ENCODE measurements at places on chromosomes 6 and 20. TPM values are rescaled to one million over a fixed set of nuclear protein-coding genes. Genes with fewer than 3 reads are reported as not detected.

DNA sequence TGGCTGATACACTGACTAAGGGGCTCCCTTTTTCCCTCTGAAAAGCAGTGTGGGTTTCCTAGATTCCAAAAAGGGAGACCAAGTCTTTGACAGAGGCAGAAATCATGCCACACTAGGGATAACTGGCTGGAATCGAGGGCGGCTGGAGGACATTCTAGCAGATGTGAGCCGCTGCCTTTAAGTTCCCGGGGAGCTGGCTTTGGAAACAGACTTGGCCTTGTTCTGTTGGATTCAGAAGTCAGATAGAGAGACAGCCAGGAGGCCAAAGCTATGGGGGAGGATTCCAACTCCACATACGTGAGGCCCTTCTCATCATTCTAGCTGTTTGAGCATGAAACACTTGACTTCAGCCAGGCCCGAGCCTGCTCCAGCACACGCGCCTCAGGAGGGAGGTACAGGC, 109.9 kb upstream of the FOXC1 start:
- DNase-seq: no peak

DNA sequence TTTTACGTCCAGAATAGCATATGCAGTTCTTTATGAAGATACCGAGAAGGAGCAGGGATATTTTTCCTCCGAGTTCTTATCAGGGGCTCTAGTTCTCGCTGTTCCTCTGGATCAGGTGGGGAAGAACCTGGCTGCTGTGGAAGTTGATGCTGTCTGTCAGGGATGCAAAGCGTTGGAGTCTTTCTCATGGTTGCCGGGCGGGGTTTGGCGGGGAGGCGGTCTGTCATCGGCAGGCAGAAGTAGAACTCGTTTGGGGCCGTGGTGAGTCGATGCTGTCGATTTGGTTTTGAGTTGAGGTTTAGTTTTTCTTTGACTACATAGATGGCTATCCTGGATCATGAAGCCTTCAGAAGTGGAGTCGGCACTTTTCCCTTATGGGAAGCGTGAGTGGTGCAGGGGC, 691.2 kb downstream of the QKI start:
- DNase-seq: no peak

- DNase-seq: no peak
Measured at GRCh38 chr20:8849990-8850389, 218.9 kb upstream of the PLCB4 start.

Gene SLC17A2
- 0.01 TPM for polyA plus RNA-seq

GRCh38 chr6:39221779-39222641, 7.3 kb downstream of the KCNK5 start:
- DNase-seq: no peak

- no peak for DNase-seq
Measured at GRCh38 chr6:100163035-100163434, 169.0 kb upstream of the MCHR2 start.

DNA sequence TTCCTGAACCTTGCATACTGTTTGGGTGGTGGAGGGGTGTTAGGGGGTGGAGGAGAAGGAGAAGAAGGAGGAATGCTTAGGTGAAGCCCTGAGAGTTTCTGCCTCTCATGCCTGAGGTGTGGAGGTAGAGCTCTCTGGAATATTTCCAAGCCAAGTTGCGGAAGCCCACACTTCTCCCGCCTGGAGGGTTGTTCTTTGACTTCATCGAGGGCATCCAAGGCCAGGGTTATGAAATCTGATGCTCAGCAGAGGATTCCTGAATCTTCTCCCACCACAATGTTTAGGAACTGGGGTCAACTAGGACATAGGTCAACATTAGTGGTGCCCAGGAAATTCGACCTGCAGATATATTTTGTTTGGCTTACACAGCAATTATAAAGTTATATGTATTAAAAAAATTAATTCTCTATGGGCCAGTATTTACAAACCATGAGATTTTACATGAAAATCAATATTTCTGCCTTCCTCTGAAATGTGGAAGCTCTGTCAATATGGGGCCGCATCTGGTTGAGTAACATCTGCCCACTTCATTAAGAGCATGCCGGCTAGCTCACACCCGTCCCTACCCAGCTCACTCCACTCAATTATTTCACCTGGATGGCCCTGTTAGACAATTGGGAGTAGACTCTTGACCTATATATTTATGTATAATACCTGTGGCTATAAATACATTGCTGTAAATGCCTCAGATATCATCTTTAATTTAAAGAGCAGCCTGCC, 257.1 kb upstream of the ZFP64 start:
- DNase-seq: no peak

GRCh38 chr6:53734473-53735299, 60.1 kb upstream of the LRRC1 start:
- peak; percentile 82 for DNase-seq

DNA sequence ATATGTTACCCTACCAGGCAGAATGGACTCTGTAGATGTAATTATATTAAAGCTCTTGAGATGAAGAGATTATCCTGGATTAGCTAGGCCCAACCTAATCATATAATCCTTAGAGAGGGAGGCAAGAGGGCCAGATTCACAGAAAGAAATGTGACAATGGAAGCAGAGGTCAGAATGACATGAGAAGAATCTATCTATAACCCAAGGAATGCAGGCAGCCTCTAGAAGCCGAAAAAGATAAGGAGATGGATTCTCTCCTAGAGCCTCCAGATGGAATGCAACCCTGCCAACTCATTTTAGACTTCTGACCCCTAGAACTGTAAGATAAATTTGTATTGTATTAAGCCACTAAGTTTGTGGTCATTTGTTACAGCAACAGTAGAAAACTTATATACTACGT, 12.3 kb downstream of the PXT1 start:
- peak; percentile 31 for DNase-seq

Gene GRM4
- 0.46 TPM for polyA plus RNA-seq

DNA sequence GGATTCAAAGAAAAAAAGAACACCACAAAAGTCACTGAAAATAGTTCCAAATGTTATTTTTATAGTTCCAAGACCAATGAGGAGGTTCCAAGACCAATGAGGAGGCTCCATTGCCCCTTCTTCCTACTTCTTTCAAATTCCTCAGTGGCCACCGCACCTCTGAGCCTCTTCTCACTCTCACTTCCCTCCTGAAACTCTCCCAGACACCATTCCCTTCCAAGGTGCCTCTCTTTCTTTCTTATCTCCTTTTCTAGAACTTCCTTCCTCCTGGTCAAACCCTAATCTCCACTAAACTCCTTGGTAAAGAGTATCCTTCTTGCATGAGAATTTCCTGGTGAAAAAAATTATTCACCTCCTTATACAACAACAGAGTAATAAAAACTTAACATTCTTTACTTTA, 20.4 kb upstream of the MCUR1 start:
- DNase-seq: no peak

Gene FAM209B
- polyA plus RNA-seq: 0.19 TPM

GRCh38 chr20:59043698-59044097, 1.1 kb upstream of the PRELID3B start:
- no peak for DNase-seq

DNA sequence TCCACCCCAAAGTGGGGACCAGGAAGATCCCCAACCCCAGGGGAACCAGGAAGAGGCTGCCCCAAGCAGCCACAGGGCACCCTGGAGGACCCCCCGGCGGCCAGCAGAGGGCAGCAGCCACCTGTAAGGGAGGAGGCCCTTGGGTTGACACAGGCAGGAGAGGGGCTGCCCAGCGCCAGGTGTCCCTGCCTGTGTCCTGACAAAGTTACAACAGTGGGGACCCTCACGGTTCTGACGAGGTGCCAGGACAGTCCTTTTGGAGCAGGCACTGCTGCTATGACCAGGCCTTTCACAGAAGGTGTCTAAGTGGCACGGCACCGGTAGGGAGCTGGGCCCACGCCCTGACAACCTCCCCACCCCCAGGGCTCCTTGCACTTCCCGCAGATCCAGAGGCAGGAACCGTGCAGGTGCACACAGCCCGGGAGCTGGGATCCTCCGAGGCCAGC, 176.7 kb downstream of the BMP7 start:
- peak; percentile 48 for DNase-seq

DNA sequence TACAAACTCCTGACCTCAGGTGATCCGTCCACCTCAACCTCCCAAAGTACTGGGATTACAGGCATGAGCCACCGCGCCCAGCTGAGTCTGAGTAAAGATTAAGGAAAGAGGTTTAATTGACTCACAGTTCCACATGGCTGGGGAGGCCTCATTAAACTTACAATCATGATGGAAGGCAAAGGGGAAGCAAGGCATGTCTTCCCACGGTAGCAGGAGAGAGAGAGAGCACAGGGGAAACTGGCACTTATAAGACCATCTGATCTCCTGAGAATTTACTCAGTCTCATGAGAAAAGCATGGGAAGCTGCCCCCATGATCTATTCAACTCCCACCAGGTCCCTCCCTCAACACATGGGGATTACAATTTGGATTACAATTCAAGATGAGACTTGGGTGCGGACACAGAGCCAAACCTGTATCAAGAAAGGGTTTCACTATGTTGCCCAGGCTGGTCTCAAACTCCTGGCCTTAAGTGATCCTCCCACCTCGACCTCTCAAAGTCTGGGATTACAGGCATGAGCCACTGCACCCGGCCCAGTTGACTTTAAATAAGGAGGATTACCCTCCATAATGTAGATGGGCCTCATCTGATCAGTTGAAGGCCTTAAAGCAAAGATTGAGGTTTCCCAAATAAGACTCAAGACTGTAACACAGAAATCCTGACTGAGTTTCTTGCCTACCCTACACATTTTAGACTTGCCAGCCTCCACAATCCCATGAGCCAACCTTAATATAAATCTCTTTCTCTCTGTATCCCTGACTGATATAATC, 13.1 kb upstream of the PEX7 start:
- DNase-seq: no peak

GRCh38 chr6:54267798-54268197, 40.4 kb upstream of the TINAG start:
- peak; percentile 18 for DNase-seq

DNA sequence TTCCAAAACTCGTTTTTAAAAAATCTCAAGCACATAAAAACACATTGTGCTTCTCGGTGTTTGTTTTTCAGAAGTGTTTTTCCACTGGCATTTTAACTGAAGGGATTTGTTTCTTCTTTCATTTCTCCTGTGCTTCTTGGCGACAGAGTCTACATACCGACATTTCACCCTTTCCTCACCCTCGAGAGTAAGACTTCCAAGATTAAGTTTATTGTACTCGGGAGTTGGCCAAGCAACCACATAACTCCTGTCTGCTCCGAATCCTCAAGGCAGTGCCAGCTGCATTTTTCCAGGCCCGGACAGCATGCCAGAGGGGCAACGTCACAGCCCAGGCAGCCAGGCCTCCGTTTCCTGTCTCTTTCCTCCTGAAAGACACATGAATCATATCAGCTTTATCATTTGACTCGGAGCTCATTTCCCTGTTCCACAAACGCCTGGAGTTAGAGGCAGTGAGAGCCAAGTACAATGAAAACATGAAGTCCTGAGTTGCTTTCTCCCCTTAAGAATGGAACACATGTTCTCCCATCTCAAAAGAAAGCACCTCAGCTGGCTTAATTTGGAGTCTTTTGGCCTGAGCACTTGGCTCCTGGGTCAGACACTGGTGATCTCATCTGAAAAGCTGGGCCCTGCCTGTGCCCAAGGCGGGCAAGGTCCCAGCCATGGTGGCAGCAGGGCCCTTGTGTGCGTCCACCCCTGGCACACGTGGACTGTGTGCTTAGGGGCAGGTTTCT, 23.2 kb upstream of the FAM50B start:
- peak; percentile 91 for DNase-seq

Gene OR2H2
- 0.03 TPM for polyA plus RNA-seq

DNA sequence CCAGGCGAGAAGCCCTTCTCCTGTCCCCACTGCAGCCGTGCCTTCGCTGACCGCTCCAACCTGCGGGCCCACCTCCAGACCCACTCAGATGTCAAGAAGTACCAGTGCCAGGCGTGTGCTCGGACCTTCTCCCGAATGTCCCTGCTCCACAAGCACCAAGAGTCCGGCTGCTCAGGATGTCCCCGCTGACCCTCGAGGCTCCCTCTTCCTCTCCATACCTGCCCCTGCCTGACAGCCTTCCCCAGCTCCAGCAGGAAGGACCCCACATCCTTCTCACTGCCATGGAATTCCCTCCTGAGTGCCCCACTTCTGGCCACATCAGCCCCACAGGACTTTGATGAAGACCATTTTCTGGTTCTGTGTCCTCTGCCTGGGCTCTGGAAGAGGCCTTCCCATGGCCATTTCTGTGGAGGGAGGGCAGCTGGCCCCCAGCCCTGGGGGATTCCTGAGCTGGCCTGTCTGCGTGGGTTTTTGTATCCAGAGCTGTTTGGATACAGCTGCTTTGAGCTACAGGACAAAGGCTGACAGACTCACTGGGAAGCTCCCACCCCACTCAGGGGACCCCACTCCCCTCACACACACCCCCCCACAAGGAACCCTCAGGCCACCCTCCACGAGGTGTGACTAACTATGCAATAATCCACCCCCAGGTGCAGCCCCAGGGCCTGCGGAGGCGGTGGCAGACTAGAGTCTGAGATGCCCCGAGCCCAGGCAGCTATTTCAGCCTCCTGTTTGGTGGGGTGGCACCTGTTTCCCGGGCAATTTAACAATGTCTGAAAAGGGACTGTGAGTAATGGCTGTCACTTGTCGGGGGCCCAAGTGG, 5.3 kb downstream of the SNAI1 start:
- no peak for DNase-seq

DNA sequence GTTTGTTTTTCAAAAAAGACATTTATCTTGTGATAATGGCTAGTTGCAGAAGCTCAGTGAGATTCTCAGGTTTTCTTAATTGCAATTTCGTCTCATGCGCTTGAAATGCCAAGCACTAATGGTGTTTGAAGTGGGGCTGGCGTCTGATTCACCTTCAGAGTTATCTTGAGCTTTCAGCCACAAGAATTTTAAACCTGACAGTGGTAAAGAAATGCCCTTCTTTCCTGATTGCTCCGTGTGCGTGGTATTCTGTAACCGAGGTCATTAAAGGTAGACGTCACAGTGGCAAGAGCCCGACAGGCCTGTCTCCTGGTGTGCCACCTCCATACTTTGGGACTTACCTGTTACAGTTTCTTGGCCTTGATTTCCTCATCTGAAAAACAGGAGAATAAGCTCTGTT, 126.5 kb upstream of the QKI start:
- DNase-seq: no peak

Gene IDH3B
- polyA plus RNA-seq: 124 TPM

Gene ADAM33
- polyA plus RNA-seq: 15.5 TPM

GRCh38 chr6:78594668-78595066, 272.7 kb upstream of the IRAK1BP1 start:
- DNase-seq: peak; percentile 31

DNA sequence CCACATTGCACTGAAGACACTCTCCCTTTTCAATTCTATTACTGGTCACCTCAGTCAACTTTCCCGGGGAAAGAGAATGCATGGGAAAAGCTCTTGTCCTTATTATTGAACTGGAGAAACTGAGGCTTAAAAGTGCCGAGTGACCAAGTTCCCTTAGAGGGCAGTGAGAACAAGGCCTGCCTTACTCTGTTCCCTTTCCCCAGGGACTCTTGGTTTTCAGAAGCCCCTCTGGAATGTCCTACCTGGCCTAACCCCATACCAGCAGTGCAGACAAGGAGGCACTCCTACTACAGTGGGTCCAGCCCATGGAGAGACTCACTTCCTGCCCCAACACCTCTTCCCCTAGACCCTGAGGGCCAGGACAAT, 6.1 kb downstream of the SRXN1 start:
- no peak for DNase-seq

Gene EMILIN3
- 4.0 TPM for polyA plus RNA-seq

DNA sequence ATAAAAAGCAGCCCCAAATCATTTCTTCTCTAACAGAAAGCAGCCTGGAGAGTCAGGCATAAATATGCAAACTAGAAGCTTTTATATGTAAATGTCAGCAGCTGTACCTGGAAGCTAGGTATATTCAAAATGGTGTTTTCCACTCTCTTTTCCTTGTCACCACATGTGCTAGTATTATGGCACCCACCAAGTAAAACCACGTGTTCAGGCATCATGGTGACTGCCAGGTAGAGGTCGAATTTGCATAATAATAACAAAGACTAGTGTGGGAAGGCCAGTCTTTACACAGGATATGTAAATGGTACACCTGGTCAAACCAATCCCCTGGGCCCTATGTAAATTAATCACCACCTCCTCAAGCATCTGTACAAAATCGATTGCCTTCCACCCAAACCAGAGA, 124.0 kb downstream of the MMUT start:
- no peak for DNase-seq
